Right cardiac atrium (tissue), 5 donors: ENCODE measurements at places on chromosomes 12 and 14.

- no peak for DNase-seq
These were observed 616.3 kb downstream of the LRFN5 start for GRCh38 chr14:42222924-42223471.

DNA sequence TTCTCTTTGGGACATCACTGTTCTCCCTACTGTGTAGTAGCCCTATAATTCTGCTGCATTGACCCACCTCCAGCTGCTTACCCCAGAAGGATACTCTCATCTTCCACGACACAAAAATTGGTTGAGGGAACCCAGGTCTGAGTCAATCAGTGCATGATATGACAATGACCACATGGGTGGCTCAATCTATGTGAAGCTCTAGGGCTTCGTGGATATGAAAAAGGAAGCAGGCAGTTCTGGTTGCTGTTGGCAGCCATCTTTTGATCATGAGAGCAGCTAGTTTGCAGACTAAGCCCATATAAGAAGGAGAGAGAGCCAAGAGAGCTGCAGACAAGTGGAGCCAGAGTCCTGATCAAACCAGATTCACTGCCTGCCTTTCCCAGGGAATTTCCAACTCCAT, 57.9 kb downstream of the AVPR1A start:
- no peak for DNase-seq

DNA sequence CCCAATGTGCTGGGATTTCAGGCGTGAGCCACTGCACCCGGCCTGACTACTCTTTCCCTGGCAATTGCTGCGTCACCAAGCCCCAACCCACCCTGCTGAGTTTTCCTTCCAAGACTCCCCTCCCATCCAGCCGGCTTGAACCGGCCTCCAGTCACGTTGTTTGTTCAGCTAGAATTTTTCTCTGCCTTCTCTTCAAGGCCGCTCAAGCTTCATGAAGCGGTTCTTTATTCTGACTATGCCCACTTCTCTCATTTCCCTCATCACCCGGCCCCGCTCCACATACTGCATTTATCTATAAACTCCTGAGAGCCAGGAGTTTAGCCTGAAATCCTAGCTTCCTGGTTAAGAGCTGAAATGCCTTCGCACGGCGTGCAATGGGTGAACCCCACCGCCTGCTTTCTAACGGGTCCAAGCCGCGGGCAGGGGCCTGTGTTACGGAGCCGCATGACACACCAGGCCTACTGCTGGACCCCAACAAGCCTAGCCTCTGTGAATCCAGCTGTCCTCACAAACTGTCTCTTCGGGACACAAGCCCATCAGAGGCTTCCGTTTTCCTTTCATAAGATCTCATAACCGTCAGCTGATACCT, 999 bp upstream of the DCAF4 start:
- no peak for DNase-seq

GRCh38 chr12:124336742-124337520, 42.0 kb downstream of the RFLNA start:
- peak; percentile 64 for DNase-seq

GRCh38 chr14:102593061-102593824, 794 bp downstream of the RCOR1 start:
- peak; percentile 85 for DNase-seq

GRCh38 chr12:67541625-67541991, 106.9 kb upstream of the DYRK2 start:
- no peak for DNase-seq

- DNase-seq, result no peak
These were observed 67.9 kb upstream of the NR2C1 start for GRCh38 chr12:95141310-95141709.

DNA sequence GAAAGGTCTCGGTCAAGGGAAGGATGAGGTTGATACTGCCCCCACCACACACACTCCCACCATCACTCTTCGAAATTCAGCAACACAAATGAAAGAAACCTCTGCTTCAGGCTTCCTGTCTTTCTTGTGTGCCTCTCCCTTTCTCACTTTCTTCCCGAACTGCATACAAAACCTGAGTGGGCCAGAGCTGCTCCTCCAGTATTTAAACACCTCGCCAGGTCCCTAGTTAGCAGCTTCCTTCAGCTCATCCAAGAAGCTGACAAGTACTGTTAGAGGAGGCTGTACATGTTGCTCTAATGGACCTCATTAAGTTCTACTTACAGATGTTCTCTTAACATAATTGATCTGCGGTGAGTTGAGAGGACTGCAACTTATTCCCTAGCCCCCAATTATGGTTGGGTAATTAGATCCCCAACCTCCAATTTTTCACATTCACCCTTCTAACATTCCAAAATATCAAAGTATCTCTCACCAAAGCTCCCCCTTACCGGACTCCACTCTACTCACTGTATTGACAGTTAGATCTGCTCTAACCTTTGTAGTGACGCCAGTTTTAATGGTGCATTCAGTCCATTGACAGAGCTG, 4.1 kb upstream of the LMO3 start:
- DNase-seq, result no peak

- peak; percentile 75 for DNase-seq
These were observed 17.8 kb upstream of the MLEC start for GRCh38 chr12:120668868-120669840.

DNA sequence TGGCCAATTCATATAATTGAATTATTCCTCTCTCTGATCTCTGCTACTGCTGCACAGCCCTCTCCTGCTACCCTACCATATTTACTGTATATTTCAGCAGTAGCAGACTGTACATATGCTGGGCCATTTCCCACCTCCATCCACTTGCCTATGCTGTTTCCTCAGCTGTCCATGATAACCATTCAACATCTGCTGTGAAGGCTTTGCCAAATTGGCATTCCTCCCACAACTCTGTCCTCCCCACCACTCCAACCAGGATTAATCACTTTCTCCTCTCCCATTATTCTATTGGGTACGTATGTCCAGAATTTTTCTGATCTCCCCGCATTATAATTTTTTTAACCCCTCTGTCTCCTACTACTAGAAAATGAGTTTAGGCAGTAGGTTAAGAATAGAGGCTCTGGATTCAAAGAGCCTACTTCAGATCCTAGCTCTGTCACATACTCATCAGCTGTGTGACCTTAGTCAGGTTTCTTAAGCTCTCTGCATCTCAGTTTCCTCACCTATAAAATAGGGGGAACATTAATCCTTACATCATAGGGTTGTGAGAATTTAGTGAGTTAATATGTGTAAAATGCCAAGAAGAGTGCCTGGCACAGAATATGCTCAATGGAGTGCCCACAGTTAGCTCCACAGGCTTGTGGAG, 123.3 kb downstream of the KICS2 start:
- no peak for DNase-seq

DNA sequence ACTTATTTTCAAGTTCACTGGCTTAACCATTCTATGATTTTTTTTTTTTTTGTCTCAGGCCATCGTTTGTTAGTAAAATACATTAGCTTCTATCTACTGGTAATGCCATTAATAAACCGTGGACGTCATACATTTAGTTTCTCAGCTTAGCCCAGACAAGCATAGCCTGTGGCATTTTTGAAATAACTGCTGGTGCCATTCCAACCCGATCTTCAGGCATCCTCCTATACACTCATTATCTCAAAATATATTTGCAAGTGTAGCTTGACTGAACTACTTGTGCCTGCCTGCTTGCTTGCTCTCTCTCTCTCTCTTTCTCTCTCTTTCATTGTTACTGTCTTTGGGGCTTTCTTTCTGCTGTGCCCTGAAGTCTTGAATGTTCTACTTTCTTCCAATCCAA, 12.7 kb upstream of the MBIP start:
- DNase-seq, result no peak

- DNase-seq, result no peak
These were observed 36.0 kb upstream of the SNX6 start for GRCh38 chr14:34665785-34666435.

GRCh38 chr12:122503147-122503751, 2.5 kb upstream of the ZCCHC8 start:
- no peak for DNase-seq
